ENCODE measurements at places on chromosomes 16 and 17.
A peak's percentile ranks its signal among the peaks of the same experiment; 100 is the strongest.

DNA sequence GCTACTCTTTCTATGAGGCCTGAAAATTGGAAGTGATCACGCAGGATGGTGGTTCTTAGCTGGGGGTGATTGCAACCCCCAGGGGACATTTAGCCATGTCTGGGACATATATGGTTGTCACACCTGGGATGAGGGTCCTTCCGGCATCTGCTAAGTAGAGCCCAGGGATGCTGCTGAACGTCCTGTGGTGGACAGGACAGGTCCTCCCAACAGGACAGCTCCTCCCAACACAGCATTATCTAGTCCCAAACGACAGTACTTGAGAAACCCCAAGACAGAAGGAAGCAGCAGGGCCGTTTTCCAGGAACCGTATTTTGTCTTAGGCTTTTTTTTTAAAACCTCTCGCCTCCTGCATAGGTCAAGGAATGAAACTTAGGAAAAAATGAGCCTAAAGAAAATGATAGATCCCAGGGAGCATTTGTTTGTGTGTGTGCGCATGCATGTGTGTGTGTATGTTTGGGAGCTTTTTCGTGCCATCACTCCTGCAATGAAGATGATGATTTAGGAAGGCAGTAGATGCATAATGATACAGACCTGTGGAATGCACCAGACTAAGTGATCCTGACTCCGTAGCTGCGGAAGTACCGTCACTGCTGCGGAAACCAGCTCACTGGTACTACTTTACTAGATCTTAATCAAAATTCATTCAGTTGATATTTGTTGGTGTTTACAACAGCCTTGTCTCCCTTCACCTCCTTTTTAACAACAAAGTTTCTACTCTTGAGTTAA, 118.2 kb downstream of the SNX29 start:
- DNase-seq, result no peak

DNA sequence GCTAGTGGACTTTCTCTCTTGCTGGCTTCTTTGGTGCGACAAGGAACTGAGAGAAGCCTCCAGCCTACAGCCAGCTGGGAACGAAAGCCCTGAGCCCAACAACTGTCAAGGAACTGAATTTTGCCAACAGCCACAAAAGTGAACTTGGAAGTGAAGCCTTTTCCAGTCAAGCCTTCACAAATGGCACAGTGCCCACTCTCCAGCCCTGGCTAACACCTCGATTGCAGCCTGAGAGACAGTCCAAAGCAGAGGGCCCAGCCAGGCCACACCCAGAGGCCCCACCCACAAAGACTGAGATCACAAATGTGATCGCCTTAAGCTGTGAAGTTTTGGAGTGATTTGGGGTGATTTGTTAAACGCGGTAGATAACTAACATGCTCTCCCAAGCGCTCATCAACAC, 244.6 kb upstream of the SDK2 start:
- no peak for DNase-seq

GRCh38 chr16:85573045-85573695, 40.0 kb upstream of the GSE1 start:
- no peak for DNase-seq

- no peak for DNase-seq
These were observed 6.7 kb downstream of the MMP28 start for GRCh38 chr17:35788477-35789368.

DNA sequence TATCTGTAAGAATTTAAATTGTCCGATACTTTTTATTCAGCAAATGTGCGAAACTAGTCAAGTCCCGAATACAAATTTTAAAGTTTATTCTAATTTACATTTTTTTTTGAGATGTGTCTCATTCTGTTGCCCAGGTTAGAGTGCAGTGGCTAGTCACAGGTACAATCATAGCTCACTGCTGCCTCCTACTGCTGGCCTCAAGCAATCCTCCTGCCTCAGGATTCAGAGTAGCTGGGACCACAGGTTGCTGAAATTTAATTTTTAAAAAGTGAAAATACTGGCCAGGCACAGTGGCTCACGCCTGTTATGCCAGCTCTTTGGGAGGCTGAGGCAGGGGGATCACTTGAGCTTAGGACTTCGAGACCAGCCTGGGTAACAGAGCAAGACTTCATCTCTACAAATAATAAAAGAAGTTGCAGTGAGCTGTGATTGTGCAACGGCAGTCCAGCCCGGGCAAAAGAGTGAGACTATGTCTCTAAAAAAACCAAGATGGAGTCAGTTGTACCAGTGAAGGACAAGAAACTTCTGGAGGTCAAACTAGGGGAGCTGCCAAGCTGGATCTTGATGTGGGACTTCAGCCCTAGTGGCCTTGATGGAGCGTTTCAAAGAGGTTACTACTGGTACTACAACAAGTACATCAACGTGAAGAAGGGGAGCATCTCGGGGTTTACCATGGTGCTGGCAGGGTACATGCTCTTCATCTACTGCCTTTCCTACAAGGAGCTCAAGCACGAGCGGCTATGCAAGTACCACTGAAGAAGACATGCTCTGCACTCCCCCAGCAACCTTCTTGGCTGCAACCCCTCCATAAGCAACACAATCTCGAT, 5.6 kb downstream of the POLG2 start:
- DNase-seq, result no peak

- no peak for DNase-seq
These were observed 7.3 kb upstream of the SMIM5 start for GRCh38 chr17:75625813-75626486.

GRCh38 chr17:27473748-27474609, 17.7 kb downstream of the KSR1 start:
- no peak for DNase-seq

DNA sequence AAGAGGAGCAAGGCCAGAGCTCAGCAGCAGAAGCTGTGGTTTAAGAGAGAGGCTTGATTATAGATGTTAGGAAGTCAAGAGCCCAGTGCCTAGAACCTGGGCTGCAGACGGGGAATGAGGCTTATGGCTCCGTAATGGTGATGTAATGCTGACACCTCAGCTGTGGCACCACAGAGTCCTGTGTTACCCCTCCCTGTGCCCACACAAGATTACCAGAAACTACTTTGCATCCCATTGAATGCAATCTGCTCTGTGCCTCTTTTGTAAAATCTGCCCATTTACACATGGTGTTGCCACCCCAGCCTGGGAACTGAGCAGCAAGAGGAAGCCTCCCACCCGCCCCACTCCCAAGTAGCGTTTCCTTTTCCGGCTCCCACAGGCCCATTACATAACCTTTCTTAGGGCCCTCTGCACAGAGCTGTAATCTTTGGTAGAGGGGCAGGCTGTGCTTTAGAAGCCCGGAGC, 57.0 kb downstream of the PITPNC1 start:
- DNase-seq, result no peak

DNA sequence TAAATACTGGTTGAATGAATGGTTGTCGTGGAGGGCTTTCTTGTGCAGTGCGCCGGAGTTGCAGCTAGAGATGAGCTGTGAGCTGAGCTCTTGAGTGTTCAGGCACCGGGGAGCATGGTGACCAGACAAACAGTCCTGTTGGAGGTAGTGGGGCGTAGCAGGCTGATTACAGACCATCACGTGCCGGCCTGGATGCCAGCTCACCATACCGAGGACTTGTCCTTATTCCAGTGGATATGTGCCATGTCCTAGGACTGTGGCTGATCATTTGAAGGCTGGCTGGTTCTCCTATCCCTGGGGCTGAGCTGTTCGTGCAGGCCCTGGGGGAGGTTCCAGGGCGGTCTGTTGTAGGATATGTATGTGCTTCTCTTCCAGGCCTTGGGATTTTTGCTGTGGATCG, 60.0 kb downstream of the ABCC1 start:
- DNase-seq, result no peak

DNA sequence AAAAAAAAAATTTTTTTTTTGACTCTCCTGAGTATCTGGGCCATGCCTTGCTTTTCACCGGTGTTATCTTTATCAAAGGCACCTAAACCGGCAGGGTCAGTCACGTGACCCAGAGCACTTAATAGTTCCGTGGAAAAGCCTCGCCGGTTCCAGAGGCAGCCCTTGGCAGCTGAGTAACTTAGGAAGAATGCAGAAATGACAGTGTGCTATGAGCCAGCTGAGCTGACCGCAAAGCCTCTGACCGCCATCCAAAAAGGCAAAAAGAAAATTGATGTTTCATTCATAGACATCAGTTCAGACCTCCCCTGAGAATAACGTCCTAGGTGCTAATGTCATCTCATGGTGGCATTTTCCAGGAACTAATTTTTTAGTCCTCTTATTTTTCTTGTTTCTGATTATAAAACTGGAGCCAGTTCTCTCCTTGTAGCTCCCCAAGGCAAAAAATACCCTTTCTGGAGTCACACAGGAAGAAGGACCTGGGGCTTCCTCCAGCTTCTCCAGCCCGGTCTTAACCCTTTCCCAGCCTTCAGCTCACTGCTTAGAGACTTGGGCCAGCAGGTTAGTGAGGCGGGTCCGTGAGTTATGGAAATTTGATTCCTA, 122.6 kb downstream of the SOCS1 start:
- peak; percentile 65 for DNase-seq

GRCh38 chr16:11669380-11670146, 1.3 kb downstream of the SNN start:
- peak; percentile 83 for DNase-seq

DNA sequence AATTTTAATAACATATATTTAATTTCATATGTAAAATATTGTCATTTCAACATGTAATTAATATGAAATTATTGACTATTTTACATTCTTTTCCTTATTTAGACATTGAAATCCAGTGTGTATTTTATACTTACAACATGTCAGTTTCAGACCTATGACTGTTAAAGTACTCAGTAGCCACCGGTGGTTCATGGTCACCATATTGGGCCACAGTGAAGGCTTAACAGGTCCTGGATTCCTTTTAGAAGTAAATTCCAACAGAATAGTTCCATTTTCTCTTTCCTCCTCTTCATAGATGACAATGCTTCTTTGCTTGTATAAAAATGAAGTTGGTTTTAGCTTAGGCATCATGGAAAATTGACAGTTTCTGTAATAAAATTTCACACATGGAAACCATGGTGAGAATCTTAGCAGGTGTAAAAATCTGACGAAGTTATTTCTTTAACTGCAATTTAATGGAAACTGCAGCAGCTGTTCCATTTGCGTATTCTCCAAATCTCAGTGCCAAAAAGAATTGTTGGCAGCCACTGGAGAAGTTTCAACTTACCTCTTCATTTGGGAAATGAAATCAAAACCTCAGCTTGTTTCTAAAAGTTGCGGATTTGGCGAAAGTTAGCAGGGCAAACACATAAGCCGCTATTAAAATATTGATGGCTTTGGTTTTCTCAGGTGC, 231.1 kb downstream of the CDH13 start:
- DNase-seq, result no peak

DNA sequence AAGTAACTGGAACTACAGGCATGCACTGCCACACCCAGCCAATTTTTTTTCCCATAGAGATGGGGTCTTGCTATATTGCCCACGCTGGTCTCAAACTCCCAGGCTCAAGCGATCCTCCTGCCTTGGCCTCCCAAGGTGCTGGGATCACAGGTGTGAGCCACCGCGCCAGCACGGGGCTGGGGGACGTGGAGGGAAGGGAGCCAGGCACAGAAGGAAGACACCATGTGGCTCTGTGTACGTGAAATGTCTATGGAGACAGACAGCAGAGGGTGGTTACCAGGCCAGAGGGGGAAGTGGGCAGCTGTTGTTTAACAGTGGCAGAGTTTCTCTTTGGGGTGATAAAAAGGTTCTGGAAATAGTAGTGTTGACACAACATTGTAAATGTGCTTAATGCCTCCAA, 4.6 kb upstream of the PIEZO1 start:
- no peak for DNase-seq

GRCh38 chr16:31502981-31503380, 5.2 kb downstream of the RUSF1 start:
- no peak for DNase-seq

- DNase-seq, result no peak
These were observed 216.3 kb downstream of the SPECC1 start for GRCh38 chr17:20225162-20226115.

DNA sequence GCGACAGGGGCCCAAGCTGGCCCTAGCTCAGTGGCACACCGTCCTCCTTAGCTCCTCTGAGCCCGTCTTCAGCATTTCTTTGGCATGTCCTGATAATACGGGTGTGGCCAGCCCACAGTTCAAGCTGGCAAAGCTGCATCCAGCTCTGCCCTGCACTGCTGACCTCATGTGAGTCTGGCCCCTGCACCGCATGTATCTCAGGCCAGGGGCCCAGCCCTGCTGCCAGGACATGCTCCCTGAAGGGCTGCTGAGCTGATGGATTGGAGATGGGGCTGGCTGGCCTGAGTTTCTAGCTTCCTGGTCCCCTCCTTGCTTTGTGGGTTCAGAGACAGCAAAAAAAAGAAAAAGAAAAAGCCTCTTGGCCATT, 2.4 kb downstream of the DOC2B start:
- DNase-seq, result no peak

- DNase-seq, result no peak
These were observed 54.8 kb downstream of the SPECC1 start for GRCh38 chr17:20063665-20064648.

GRCh38 chr16:56716761-56717160, 13.2 kb upstream of the NUP93 start:
- no peak for DNase-seq

DNA sequence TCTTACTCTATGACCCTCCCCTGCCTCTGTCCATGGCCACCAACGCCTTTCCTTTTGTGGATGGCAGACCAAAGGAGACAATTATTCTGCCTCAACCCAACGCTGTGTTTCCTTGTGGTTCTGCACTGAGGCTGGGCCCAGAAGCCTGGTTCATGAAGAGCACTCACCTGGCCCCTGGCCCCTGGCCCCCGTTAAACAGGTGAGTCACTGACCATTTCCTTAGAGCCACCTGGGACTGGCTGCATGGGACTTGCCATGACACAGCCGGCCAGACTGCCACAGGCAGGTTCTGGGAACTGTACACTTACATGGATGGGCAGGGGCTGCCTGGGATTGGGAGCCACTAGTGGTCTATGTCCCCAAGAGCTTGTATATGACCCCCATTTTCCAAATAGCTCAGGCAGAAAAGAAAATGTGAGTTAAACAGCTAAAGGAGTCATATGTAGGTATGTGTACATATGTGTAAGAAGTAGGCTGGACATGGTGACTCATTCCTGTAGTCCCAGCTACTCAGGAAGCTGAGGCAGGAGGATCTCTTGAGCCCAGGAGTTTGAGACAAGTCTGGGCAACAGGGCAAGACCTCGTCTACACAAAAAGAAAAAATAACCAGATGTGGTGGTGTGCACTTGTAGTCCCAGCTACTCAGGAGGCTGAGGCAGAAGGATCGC, 181.9 kb upstream of the CACNG5 start:
- no peak for DNase-seq

- no peak for DNase-seq
These were observed 4.5 kb downstream of the HERPUD1 start for GRCh38 chr16:56936491-56936890.

- peak; percentile 66 for DNase-seq
These were observed 15.4 kb downstream of the TBX4 start for GRCh38 chr17:61467416-61468262.

- DNase-seq, result no peak
These were observed 91.8 kb downstream of the YPEL2 start for GRCh38 chr17:59423137-59423724.

- no peak for DNase-seq
These were observed 729 bp upstream of the CLTC start for GRCh38 chr17:59619035-59619297.

GRCh38 chr16:14011846-14012245, 59.3 kb upstream of the MRTFB start:
- DNase-seq, result no peak

GRCh38 chr17:80337195-80337895, 76.7 kb downstream of the RNF213 start:
- DNase-seq, result peak; percentile 60

All from chondrocyte (in vitro differentiated cells).